ENCODE measurements at places on chromosomes 3 and 15. TPM values are rescaled to one million over a fixed set of nuclear protein-coding genes. Genes with fewer than 3 reads are reported as not detected.

Gene STOML1
- 9.6 TPM for polyA plus RNA-seq

Gene RNF111
- 30.7 TPM for polyA plus RNA-seq

Gene ECE2
- 1.4 TPM for polyA plus RNA-seq

DNA sequence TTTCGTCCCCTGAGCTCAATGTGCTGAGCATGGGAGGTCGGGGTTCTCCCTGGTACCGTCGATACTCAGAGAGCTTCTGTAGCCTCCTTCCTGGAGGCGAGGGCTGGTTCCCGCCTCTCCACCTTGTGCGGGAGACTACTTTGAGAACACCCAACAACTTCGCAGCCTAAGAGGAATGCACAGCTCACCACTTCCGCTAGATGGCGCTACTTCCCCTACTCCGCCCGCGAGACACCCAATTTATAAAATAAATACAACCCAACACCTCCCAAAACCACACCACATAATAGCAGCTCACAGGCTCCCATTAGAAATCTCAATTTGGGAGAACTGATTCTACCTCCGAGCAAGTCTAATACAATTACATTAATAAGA, 1.2 kb downstream of the RGMA start:
- DNase-seq, result peak; percentile 49
- peak overlapping the region; percentile 40 for H3K4me3 ChIP-seq
- no peaks in the 10 kb centered on the region for H3K36me3 ChIP-seq
- H3K4me1 ChIP-seq, result peaks cover 2% of the 10 kb centered on the region

- no peak for DNase-seq
- H3K27me3 ChIP-seq, result peaks cover 3% of the 10 kb centered on the region
- no peak overlapping the region for H3K4me3 ChIP-seq
- H3K4me1 ChIP-seq, result no peaks in the 10 kb centered on the region
- no peaks in the 10 kb centered on the region for H3K36me3 ChIP-seq
Measured at GRCh38 chr3:25901796-25902195, 111.9 kb downstream of the OXSM start.

- no peaks in the 10 kb centered on the region for H3K27me3 ChIP-seq
- H3K27ac ChIP-seq, result no peak overlapping the region
- H3K36me3 ChIP-seq, result peaks cover 26% of the 10 kb centered on the region
- no peaks in the 10 kb centered on the region for H3K4me1 ChIP-seq
Measured at GRCh38 chr3:97935842-97936241, 36.4 kb downstream of the RIOX2 start.

Gene SLC35G2
- 3.4 TPM for polyA plus RNA-seq

- no peak overlapping the region for H3K27ac ChIP-seq
- H3K36me3 ChIP-seq, result no peaks in the 10 kb centered on the region
- H3K4me1 ChIP-seq, result no peaks in the 10 kb centered on the region
- H3K4me3 ChIP-seq, result no peak overlapping the region
- H3K27me3 ChIP-seq, result no peaks in the 10 kb centered on the region
Measured at GRCh38 chr3:77780278-77780996, 740.5 kb downstream of the ROBO2 start.

GRCh38 chr3:58025406-58025805, 17.2 kb downstream of the FLNB start:
- H3K36me3 ChIP-seq, result peaks cover 3% of the 10 kb centered on the region
- peaks cover 25% of the 10 kb centered on the region for H3K4me1 ChIP-seq
- no peak for DNase-seq
- no peaks in the 10 kb centered on the region for H3K27me3 ChIP-seq
- H3K27ac ChIP-seq, result no peak overlapping the region
- no peak overlapping the region for H3K4me3 ChIP-seq

DNA sequence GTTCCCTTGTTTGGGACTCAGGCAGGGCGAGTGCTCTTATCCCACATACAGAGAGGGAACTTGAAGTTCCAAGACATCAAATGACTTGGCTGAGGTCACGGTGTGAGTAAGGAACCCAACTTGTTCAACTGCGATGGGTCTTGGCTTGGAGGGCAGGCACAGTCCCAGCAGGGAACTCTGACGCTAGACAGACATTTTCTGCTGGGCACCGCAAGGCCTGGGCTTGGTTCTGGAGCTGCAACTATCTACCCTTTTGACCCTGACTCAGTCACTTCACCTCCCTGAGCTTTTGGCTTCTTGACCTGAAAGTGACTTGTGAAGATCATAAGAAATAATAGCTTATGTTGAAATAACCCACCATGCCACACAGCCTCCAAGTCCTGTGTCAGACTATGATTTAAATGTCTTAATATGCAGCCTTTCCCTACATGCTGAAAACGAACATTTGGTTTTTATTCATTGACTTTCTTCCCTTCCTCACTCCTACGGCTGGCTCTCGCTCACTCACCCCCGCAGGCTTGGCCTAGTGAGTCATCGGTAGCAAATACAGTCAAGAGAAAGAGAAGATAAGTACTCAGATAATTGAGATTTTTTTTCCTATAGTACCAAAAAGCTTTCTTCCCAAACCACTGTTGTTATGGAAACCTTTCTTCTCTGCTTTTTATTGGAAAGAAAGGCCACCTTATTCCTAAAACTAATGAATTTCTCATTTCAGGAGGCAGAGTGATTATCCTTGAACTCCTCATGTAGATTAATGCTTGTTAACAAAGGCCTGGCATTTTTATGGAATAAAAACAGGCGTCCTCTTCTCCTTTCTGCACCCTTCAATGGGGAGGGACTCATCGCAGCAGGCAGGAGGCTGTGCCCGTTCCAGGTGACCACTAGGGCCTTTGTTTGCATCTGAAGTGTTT, 178.4 kb downstream of the ATP10A start:
- H3K27ac ChIP-seq, result no peak overlapping the region
- H3K4me1 ChIP-seq, result no peaks in the 10 kb centered on the region
- H3K27me3 ChIP-seq, result no peaks in the 10 kb centered on the region
- H3K36me3 ChIP-seq, result no peaks in the 10 kb centered on the region

GRCh38 chr3:120440762-120441161, 10.0 kb downstream of the FSTL1 start:
- no peak overlapping the region for H3K27ac ChIP-seq
- no peaks in the 10 kb centered on the region for H3K27me3 ChIP-seq
- peaks cover 4% of the 10 kb centered on the region for H3K36me3 ChIP-seq
- H3K4me1 ChIP-seq, result peaks cover 10% of the 10 kb centered on the region
- H3K4me3 ChIP-seq, result no peak overlapping the region
- DNase-seq, result no peak

Gene ADGRG7
- 56.1 TPM for polyA plus RNA-seq

DNA sequence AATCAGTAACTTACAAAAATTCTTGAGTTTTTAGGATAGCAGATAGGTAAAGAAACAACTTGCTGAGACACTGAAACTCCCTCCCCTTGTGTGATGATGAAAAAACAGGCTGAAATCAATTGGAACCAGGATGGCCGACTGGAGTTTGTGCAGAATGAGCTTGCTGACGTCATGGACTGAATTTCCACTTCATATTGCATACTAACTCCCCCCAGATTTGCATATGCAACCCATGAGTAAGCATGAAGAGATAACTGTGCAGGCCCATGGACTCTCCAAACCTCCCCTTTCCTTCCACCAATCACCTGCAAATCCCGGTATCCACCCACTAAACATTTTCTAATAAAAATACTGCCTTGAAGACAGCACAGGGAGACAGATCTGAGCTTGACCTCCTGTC, 82.0 kb upstream of the SCN5A start:
- no peaks in the 10 kb centered on the region for H3K27me3 ChIP-seq
- no peaks in the 10 kb centered on the region for H3K4me1 ChIP-seq
- H3K36me3 ChIP-seq, result no peaks in the 10 kb centered on the region
- no peak for DNase-seq

Gene PGBD4
- polyA plus RNA-seq, result 1.9 TPM

Gene VIPR1
- polyA plus RNA-seq, result 75.3 TPM

- DNase-seq, result no peak
- H3K27me3 ChIP-seq, result no peaks in the 10 kb centered on the region
- H3K4me3 ChIP-seq, result no peak overlapping the region
Measured at GRCh38 chr15:62976301-62976881, 66.2 kb upstream of the TPM1 start.

DNA sequence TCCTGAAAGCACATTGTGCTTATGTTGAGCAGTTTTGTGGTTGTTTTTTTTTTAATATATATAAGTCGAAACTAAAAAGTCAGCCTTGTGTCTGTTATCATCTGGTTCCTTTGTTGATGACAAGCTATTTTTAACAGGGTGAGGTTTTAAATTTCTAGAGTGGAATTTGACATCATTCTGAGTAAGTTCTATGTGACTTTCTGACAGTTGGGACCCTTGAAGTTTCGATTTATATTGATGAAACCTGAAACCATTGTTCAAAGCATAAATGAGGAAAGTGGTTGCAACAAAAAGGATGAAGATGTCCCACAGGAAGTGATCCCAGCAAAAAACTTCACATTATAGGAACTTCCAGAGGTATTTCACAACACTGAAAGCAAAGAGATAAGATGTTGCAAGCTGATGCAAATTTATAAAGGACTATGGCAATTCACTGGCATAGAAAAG, 94.0 kb downstream of the CYP19A1 start:
- peaks cover 7% of the 10 kb centered on the region for H3K27me3 ChIP-seq
- H3K4me3 ChIP-seq, result no peak overlapping the region

Gene COL6A5
- 2.2 TPM for polyA plus RNA-seq

- no peak for DNase-seq
- H3K36me3 ChIP-seq, result no peaks in the 10 kb centered on the region
- no peaks in the 10 kb centered on the region for H3K4me1 ChIP-seq
- H3K27me3 ChIP-seq, result peaks cover 61% of the 10 kb centered on the region
Measured at GRCh38 chr15:69664572-69665571, 212.3 kb downstream of the RPLP1 start.

Gene TIGIT
- polyA plus RNA-seq, result 0.24 TPM

DNA sequence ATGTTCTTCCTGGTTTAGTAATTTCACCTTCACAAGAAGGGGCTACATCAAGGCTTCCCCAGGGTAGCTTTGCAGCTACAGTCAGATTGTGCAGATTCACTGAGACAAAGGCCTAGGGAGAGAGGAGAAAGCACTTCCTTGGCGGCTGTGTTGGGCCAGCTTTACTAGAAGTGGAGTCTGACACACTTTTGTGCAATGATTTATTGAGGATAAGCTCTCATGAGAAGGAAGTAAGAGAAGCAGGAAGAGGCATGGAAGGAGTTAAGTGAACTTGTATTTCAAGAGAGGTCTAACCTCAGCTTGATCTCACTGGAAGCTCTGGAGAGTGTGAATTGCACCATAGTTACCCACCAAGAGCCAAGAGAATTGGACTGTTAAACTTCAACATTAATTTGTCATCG, 78.9 kb downstream of the TGFBR2 start:
- peaks cover 16% of the 10 kb centered on the region for H3K4me1 ChIP-seq
- H3K36me3 ChIP-seq, result peaks cover 38% of the 10 kb centered on the region
- no peak overlapping the region for H3K27ac ChIP-seq
- H3K27me3 ChIP-seq, result no peaks in the 10 kb centered on the region

Gene ITIH3
- polyA plus RNA-seq, result 5.3 TPM

DNA sequence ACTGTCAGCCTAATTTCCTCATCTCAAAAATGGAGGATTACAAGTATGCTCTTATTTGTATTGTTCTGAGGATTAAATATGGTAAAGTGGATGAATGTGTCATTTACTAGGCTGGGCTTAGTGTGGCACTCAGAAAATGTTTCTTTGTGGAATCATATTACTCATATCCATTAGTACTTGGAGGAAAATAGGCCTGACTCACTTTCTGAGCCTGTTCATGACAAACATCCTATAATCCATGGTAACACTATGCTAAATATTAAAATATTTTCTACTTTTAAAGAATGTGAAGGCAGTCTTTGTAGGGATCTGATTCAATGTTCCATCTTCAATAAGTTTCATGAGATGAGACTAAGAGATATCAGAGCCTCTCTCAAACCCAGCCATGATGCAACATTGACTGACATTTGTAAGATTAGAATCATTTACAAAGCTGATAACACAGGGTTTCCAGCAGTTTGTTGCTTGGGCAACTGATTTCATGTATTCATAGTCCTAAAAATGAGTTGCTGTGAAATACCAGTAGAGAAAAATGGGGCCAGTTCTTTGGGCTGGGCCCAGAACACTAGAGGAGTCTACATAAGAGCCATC, 1048.5 kb downstream of the NTRK3 start:
- H3K27ac ChIP-seq, result no peak overlapping the region
- no peaks in the 10 kb centered on the region for H3K36me3 ChIP-seq
- no peaks in the 10 kb centered on the region for H3K4me1 ChIP-seq
- no peak for DNase-seq

GRCh38 chr3:34844323-34844620, 795.1 kb upstream of the ARPP21 start:
- no peak overlapping the region for H3K4me3 ChIP-seq
- DNase-seq, result no peak
- no peak overlapping the region for H3K27ac ChIP-seq
- H3K27me3 ChIP-seq, result no peaks in the 10 kb centered on the region

Gene SCAP
- 64.4 TPM for polyA plus RNA-seq

GRCh38 chr15:60520013-60520824, 41.3 kb upstream of the ICE2 start:
- no peaks in the 10 kb centered on the region for H3K27me3 ChIP-seq
- no peak overlapping the region for H3K27ac ChIP-seq
- no peaks in the 10 kb centered on the region for H3K4me1 ChIP-seq
- no peak for DNase-seq

- peaks cover 22% of the 10 kb centered on the region for H3K4me1 ChIP-seq
- H3K4me3 ChIP-seq, result no peak overlapping the region
- no peak for DNase-seq
- peak overlapping the region; percentile 8 for H3K27ac ChIP-seq
- no peaks in the 10 kb centered on the region for H3K27me3 ChIP-seq
Measured at GRCh38 chr15:40756938-40757337, 1.9 kb upstream of the RMDN3 start.

DNA sequence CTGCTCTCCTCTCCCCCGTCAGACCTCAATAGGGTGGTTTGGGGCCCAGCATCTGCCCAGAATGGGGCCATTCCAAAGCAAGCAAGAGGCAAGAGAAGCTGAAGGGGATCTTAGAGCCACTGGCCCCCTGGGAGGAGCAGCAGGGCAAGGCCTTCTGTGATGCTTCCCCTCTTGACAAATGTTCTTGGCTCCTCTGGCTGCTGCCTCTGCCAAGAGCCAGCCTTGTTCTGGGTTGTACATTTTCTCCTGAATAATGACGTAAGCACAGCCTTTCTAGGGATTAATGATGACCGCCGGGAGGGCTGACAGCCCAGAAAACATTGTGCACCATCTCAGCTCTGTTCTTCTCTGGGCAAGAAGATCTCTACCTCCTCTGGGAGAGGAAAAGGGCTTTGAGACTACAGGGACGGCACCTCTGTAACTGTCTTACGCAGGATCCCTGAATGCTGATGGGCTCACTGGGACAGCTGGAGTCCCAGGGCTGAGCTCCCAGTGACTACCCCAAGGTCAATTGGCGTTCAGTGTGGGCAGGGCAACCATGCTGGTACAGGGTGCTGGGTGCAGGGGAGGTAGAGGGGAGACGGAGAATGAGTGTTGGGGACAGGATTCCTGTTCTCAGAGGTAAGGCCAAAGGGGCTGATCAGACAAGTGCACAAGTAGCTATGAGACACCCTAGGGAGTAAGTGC, 253.3 kb downstream of the FAM43A start:
- no peaks in the 10 kb centered on the region for H3K4me1 ChIP-seq
- DNase-seq, result no peak
- H3K27ac ChIP-seq, result no peak overlapping the region

Gene MYO1E
- polyA plus RNA-seq, result 126 TPM

GRCh38 chr15:91849180-91849579, 4.3 kb upstream of the SLCO3A1 start:
- H3K27me3 ChIP-seq, result peaks cover 11% of the 10 kb centered on the region
- H3K36me3 ChIP-seq, result no peaks in the 10 kb centered on the region
- no peak for DNase-seq
- H3K4me3 ChIP-seq, result no peak overlapping the region
- H3K4me1 ChIP-seq, result peaks cover 3% of the 10 kb centered on the region
- H3K27ac ChIP-seq, result no peak overlapping the region

- H3K27ac ChIP-seq, result no peak overlapping the region
- DNase-seq, result no peak
- H3K27me3 ChIP-seq, result no peaks in the 10 kb centered on the region
- no peaks in the 10 kb centered on the region for H3K36me3 ChIP-seq
- H3K4me3 ChIP-seq, result no peak overlapping the region
Measured at GRCh38 chr3:53379898-53380297, 32.6 kb upstream of the DCP1A start.

GRCh38 chr15:97401195-97401594, 559.3 kb upstream of the ARRDC4 start:
- no peak overlapping the region for H3K4me3 ChIP-seq
- no peak for DNase-seq
- no peaks in the 10 kb centered on the region for H3K4me1 ChIP-seq
- no peaks in the 10 kb centered on the region for H3K36me3 ChIP-seq
